ENCODE measurements at places on chromosomes 4 and X. TPM values are rescaled to one million over a fixed set of nuclear protein-coding genes. Genes with fewer than 3 reads are reported as not detected.

DNA sequence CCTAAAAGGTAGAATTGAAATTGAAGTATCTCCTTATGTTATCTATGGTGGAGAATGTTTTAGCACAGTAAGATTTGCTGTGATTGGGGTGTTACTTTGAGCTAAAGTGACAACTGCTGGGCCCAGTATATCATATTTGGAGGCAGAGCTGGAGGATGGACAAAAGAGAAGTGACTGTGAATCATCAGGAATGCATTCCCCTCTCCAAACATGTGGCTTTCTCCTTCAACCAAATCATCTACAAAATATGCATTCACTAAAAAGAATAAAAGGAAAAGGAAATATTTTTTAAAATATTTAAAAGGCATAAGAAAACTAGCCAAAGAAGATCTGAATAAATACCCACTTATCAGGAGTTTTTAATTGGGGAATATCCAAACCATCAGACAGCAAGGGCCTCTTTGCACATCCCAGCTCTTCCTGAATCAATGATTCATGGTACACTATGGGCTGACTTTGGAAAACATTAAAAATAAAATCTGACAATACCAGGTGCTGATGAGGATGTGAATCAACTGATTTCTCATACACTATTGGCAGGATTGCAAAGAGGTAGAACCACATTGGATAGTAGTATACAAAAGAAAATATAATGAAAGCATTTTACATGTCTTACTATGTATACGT, 671.7 kb upstream of the NR3C2 start:
- DNase-seq, result no peak

DNA sequence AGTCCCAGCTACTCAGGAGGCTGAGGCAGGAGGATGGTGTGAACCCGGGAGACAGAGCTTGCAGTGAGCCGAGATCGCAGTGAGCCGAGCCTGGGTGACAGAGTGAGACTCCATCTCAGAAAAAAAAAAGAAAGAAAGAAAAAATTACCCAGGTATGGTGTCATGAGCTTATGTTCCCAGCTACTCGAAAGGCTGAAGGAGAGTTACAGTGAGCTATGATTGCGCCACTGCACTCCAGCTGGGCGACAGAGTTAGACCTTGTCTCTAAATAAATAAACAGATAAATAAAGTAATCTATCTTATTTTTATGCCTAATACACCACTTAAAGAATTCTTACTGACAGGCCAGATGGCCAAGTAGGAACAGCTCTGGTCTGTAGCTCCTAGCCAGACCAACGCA, 73.0 kb downstream of the SLC39A8 start:
- no peak for DNase-seq

The WNK3 gene
- total RNA-seq, result 2.9 TPM

- no peak for DNase-seq
Measured at GRCh38 chr4:185282968-185283367, 73.6 kb downstream of the SNX25 start.

GRCh38 chr4:56276547-56276946, 110.7 kb downstream of the AASDH start:
- DNase-seq, result no peak

DNA sequence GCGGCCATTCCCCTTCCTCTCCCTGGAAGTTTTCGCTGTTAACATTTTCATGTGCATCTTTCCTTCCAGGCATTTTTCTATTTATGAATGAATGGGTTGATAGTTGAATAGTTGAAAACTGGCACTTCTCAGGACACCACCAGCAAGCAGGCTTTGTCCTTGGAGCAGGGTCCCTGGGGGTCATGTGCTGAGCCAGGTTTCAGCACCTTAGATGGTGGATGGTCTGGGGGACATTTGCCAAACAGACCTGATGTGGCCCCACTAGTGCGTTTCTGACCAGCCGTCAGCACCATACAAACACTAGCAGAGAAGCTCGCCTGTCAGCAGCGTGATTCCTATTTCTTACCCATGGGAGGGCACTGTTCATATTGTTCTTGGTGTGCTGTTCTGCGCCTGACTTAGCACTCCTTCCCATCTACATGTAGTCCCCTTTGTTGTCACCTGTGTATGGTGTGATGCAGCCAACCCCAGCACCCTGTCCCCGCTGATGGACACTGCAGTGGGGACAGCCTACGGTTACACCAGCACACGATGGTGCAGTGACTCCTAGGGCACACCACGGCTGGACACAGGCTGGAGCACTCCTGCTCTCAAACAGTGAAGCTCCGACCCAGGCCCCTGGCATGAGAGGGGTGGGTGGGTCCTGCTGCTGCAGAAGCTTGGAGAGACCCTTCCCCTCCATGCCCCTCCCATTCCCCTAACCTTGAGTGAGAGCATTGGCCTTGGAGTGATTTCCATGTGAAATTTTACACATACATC, 27.2 kb upstream of the WFS1 start:
- no peak for DNase-seq

- no peak for DNase-seq
Measured at GRCh38 chr4:156975686-156976085, 4.1 kb upstream of the PDGFC start.

The MTNR1A gene
- total RNA-seq, result not detected

The LIMCH1 gene
- 157 TPM for total RNA-seq

The F8A3 gene
- 16.5 TPM for total RNA-seq

The F9 gene
- total RNA-seq, result not detected

The MAP3K15 gene
- total RNA-seq, result not detected

The CTAG2 gene
- not detected for total RNA-seq

The FAM9B gene
- not detected for total RNA-seq
